Stimulated activated CD8-positive, alpha-beta memory T cell treated with anti-CD3 and anti-CD28 coated beads, Interleukin-4, amount 100 ng/mL, for 48 hours (primary cell): ENCODE measurements at places on chromosomes 5 and 9.
A peak's percentile ranks its signal among the peaks of the same experiment; 100 is the strongest.

GRCh38 chr5:105057001-105057436, 1494.4 kb upstream of the NUDT12 start:
- DNase-seq, result no peak

DNA sequence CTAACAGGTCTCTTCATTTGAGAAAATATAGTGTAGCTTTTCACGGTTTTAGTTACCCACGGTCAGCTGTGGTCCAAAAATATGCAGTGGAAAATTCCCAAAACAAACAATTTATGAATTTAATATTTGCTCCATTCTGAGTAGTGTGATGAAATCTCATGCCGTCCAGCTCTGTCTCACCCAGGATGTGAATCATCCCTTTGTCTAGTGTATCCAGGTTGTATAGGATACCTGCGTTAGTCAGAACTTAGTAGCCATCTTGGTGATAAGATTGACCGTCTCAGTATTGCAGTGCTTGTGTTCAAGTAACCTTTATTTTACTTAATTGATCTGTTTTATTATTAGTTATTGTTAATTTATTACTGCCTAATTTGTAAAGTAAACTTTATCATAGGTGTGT, 41.1 kb downstream of the NDUFS4 start:
- no peak for DNase-seq

- no peak for DNase-seq
Measured at GRCh38 chr9:127407492-127407843, 10.5 kb downstream of the SLC2A8 start.

DNA sequence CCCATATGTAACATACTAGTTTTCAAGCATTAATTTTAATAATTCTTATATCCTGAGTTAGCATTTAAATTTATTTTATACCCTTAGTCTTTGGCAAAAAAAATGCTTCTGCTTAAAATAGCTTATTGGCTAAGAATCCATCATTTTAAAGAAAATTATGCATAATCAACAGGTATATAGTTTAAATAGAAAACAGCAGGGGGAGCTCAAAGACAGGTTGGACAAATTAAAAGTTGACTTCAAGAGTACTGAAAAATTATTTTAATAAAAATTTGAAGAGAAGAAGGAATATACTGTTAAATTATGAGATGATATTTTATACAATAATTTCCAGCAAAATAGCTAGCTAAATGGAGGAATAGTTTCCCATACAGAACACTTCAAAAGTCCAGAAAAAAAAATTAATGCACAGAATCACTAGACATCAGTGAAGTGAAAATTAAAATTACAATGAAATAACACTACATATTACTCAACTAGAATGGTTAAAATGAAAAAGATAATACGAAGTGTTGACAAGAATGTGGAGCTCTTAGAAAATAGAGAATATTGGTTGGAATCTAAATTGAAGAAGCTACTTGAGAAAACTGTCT, 387.1 kb downstream of the PDE4D start:
- no peak for DNase-seq

DNA sequence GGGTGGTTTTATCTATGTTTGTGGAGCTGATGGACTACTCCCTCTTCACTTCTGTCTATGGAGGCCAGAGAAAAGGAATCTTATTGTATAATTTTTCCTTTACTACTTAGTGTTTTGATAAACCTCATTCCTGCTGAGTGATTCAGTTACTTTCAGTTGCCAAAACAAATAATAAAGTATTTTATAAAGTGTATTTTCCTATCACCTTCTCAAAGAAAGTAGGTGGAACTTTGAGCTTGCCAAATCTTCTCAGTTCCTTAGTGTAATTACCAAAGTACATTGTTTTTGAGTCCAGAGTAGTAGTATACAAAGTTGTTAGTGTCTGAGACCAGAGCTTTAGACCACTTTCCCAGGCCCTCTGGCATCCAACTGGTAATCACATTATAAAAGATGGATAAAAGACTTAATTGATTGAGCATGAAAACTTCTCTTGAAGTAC, 13.5 kb downstream of the RABGAP1 start:
- DNase-seq, result no peak

GRCh38 chr5:18740301-18740700, 1106.0 kb downstream of the TAF11L14 start:
- no peak for DNase-seq

DNA sequence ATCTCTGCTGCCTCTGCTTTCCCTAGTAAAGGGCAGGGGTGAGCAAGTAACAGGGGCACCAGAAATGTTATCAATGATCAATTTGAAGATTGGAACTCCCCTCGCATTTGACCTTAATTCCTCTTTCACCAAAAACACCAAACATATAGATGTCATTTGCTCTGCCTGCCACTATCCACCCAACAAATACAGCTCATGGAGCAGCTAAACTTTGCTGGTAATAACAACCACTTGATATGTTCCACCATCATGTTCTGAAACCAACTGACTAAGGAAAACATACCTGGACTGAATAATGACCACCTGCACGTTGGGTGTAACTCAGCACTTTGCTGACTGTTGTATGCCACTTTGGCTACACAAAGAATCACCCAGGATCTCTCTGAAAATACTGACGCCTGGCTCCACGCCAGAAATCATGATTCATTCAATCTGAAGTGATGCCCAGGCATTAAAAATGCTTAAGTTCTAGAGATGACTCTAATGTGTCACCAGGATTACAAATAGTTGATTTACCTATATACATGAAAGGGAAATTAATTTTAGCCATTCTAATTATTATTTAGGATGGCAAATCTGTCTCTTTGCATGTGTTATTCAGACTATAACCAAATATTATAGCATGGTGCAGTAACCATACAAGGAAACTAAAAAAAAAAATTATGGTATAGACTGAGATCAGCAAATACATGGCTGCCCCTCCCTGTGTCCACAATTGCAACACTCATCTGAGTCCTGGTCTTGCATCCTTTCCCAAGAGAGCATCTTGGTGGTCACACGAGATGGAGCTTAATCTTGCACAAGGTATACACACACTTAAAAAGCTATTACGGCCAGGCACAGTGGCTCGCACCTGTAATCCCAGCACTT, 43.1 kb upstream of the TTC39B start:
- peak; percentile 34 for DNase-seq

GRCh38 chr5:39424736-39425637, at the start of gene DAB2:
TSS of gene DAB2 (minus strand) at chr5:39424980. CDS start at chr5:39394320, 30,660 bp downstream.
- peak; percentile 62 for DNase-seq

DNA sequence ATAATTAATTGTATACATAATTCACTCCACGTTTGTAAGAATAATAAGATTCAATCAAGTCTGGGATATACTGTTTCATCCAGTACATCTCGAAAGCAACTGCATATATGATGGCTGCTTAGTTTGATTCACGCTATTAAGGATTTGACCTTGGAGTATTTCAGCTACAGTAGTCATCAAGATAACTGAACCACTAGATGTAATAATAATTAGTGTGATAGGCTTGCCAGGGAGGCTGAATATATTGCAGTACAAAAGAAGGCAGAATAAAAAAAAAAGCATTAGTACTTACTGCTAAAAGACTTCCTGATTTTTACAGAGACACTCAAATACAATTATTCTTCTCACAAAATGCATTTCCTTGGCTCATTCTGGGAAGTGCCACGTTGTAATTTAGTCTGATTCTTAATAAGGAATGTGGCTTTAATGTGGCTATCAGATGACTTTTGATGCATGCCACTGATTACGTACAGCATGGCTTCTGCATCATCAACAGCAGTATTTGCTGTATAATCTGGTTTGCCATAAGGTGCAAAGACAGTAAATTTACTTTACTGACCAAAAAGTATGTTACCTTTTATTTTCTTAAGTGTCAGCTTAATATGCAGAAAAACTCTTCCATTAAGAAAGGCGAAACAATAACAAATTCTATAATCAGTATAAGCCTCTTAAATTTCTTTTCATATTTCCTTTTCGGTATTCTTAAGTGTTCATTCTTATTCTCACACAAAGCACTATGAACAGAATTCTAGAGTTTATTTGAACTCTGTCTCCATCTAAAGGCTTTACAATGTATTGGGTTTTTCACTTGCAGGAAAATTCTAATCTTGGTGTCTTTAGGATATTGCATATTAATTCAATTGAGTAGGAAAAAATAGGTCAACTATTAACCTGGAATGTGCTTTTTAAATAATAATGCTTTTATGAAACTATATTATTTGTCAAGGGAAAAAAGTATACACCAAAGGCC, 166.4 kb downstream of the SLF1 start:
- DNase-seq, result no peak
